SJCRH30 (cell line): ENCODE measurements at places on chromosomes 5 and 9.
A peak's percentile ranks its signal among the peaks of the same experiment; 100 is the strongest.

- DNase-seq, result peak; percentile 33
These were observed 6.9 kb upstream of the NDUFB6 start for GRCh38 chr9:32579706-32580331.

DNA sequence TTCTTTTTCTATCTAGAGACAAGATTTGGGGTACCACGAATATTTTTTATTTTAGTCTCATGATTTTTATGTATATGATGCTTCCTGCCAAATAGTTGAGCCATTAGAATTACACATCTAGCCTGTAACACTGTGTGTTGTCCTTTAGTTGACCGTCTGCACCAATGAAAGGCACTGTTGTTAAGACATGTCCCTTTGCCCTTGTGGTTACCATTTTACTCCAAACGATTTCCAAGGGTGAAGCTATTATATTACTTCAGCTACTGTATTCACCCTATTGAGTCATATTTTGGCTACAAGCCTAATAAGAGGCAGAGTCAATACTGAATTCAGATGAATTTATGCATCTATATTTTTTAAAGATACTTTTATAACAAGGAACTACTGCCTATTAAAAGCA, 207.6 kb downstream of the CETN3 start:
- peak; percentile 68 for DNase-seq

DNA sequence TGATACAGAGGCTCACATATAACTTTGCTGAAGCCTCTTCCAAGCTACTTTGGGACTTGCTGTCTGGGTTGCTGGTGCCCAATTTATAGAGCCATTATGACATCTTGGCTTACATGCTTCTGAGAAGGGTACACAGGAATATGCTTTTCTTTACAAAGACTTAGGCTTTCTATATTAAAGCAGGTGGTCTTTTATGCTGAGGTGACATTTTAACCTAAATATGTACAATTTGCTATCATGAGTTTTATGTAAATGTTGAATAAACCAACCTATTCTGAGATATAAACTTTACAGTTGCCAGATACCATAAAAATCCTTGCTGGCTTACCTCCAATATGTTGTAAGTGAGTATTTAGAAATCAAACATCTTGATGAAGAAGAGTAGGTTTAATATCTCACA, 509.2 kb upstream of the CHD1 start:
- no peak for DNase-seq

DNA sequence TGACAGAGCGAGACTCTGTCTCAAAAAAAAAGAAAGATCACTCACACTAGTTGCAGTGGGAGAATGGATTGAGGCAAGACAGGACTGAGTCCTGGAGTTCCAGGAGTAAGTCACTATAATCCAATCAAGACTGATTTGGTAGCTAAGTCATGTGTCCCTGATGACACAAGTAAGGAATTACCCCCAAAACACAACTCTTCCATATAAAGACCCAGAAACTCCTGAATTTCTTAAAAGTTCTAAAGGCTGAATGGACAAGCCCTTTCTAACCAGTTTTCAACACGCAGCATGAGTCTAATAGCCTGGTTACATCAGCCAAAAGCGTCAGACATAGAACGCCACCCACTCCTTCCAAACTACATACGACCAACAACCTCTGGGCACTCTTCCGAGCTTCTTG, 2.5 kb downstream of the ZFP62 start:
- DNase-seq, result no peak

- no peak for DNase-seq
These were observed 28.1 kb downstream of the PIK3R1 start for GRCh38 chr5:68243681-68244080.

DNA sequence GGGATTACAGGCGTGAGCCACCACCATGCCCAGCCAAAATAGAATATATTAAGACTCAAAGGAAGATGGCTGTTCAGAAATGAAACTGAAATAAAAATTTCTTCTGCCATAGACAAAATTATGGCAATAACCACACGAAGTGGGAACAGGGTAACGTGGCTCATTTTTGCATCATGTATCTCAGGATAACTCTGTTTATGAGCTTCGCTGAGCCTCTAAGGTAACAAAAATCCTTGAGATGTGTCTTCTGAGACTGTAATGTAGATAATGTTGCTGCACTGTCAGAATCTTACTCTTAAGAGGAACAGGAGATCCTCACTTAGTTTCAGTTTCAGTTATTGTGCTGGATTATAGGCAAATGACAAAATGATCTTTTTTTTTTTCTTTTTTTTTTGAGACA, 153.8 kb downstream of the GOLPH3 start:
- no peak for DNase-seq

GRCh38 chr5:72077390-72077789, 29.9 kb upstream of the MAP1B start:
- no peak for DNase-seq

- DNase-seq, result peak; percentile 55
These were observed 182.0 kb downstream of the CCDC192 start for GRCh38 chr5:127885176-127885575.

DNA sequence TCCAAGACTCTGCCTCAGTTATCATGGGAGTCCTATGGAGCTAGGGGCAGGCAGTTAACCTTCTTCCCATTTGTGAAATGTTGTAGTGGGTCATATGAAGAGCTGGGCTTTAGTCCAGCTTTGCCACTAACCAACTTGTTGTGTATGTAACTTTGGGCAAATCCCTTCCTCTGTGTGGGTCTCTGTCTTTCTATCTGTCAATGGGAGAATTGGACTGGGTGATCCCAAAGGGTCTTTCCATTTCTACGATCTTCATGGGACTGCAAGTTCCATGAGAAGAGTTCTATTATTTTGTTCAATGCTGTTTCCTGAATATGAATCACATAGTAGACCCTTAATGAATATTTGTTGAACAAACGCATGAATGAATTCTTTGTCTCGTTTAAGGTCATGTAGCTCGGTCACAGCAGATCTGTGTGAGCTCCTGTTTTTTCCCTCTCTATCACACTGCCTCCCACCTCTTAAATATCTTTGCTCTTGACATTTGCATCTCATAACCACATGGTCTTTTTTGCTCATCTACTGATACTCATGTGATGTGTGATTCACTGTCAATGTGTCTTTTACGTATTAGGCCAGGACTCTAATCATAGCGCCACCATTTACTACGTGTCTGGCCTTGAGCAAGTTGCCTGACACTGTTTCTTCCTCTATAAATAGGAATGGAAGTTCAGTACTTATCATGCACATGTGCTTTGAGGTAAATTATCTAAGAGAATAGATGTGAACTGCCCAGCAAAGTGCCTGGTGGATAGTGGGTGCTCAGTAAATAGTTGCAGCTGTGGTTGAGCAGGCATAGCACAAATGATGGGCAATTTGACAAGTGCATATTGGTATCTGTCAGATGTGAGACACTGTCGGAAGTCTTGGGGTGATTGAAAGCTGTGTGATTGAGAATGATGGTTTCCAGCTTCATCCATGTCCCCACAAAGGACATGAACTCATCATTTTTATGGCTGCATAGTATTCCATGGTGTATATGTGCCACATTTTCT, 37.4 kb downstream of the PTTG1 start:
- DNase-seq, result no peak

DNA sequence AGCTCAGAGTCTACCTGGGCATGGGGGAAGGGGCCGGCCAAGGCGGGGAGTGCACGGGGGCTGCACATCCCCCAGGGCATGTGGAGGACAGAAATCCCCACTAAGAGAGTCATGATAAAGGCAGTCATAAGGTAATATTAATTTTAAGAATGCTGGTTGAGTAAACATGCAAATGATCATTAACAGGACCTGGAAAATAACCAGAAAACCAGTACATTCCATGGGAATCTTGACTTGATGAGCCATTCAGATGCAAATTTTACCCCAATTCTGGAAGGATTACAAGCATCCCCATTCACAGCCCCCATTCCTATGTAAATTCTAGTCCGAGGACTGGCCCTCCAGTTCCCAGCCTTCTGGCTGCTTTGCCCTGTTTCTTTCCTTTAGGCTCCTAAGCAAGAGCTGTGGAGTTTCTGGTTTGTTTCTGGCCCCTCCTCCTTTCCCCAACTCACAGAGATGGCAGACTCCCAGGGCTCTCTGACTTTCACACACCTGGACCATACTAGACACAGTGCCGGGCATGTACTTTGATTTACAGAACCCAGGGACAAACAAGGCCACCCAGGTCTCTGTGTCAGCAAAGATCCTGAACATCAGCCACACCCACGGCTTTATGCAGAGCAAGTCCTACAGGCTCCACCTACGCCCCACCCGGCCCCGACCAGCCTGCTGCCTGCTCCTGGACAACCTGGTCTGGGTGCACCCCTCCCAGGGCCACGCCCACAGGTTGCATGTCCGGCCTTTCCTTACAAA, 62.7 kb downstream of the SEMA4D start:
- DNase-seq, result no peak

- DNase-seq, result no peak
These were observed 66.9 kb downstream of the ENTREP1 start for GRCh38 chr9:69391946-69392345.

GRCh38 chr9:36191290-36191645, 547 bp downstream of the CLTA start:
- DNase-seq, result no peak

DNA sequence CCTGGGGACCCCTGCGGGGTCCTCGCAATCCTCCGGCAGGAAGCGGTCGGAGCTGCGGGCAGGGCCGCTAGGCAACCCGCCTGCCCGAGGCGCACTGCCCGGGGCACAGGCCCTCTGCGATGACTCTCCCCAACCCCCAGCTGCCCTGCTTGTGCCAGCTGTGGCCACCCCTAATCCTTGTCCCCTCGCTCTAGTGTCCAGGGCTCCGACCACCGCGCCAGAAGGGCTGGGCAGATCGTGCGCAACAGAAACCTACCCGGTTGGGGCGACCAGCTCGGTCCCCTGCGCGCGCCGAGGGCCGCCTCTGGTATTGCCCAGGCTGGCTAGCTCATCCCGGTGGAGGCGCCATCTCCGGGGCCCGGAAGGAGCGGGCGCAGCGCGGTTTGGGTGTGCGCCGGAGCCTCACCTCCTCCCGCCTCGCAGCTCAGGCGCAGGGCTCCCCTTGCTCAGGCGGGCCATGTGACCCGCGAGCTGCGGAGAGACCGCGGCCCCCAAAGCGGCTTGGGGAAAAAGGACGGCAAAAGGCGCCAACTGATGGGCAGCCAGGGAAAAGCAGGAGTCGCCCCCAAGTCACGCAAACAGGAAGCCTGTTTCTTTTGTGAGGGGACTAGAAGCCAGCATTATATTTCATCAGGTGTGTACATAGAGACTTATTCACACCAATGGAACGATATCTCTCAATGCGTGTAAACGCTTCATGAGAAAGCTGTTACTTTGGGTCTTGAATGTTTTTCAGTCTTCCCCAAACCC, 46.8 kb upstream of the RNF20 start:
- peak; percentile 85 for DNase-seq

GRCh38 chr5:173413471-173413982, 85.3 kb upstream of the STC2 start:
- DNase-seq, result no peak

GRCh38 chr9:4077499-4078102, 222.3 kb downstream of the GLIS3 start:
- peak; percentile 39 for DNase-seq

DNA sequence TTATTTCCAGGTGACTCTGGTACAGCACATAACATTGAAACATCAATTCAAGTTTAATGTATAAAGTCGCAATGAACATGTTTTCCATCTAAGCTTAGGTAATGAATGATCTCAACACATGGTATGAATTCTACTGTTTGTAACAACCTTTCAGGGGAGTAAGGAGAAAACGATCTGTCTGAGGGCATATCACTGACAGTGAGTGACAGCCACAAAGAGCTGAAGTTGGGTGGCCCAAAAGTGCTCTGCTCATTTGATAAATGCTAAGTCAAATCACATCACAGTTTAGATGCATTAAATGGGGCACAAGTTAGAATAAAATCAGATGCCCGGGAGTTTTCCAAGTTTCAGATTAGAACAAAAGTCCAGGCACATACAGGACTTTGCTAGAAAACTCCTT, 1.2 kb downstream of the FANCC start:
- no peak for DNase-seq
